H1 (cell line): ENCODE measurements at places on chromosomes 1 and 21. TPM values are rescaled to one million over a fixed set of nuclear protein-coding genes. Genes with fewer than 3 reads are reported as not detected.

DNA sequence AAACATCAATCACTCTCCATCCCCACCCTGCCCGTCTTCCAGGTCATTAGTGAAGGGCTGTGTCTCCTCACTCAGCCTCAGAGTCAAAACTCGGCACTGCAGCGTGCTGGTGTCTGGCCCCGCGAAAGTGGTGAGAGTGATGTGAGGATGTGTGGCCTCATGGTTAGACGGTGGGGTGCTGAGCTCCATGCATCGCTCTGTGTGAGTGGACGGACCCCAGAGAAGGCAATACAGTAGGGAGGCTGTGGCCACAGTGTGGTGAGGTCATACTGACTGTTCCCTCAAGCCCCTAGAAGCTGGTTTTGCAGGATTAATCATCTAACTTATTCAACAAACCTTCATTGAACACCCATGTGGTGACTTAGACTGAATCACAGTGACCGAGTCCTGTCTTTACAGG lies 329.9 kb upstream of the AJAP1 start:
- no peak overlapping the region for H3K27ac ChIP-seq
- H3K36me3 ChIP-seq: no peaks in the 10 kb centered on the region
- no peaks in the 10 kb centered on the region for H3K4me1 ChIP-seq
- no peaks in the 10 kb centered on the region for H3K27me3 ChIP-seq
- H3K4me3 ChIP-seq: no peak overlapping the region

DNA sequence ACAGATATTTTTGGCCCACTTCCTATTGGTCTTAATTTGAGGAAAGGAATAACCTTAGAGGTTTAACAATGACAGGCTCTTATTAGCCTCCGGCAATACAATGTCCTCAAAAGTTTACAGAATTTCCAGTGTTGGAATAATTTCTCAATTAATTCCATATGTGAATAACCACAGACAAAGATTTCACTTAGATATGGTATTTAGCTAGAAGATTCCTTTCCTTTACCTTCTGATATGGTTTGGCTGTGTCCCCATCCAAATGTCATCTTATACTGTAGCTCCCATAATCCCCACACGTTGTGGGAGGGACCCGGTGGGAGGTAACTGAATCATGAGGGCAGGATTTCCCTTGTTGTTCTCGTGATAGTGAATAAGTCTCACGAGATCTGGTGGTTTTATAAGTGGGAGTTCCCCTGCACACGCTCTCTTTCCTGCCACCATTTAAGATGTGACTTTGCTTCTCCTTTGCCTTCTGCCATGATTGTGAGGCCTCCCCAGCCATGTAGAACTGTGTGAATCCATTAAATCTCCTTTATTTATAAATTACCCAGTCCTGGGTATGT lies 54.9 kb upstream of the RGS7 start:
- DNase-seq: no peak
- H3K27me3 ChIP-seq: no peaks in the 10 kb centered on the region
- H3K27ac ChIP-seq: no peak overlapping the region
- no peak overlapping the region for H3K4me3 ChIP-seq
- no peaks in the 10 kb centered on the region for H3K36me3 ChIP-seq
- peaks cover 4% of the 10 kb centered on the region for H3K4me1 ChIP-seq

GRCh38 chr1:188027613-188028012 lies 1198.9 kb downstream of the PLA2G4A start:
- no peak overlapping the region for H3K27ac ChIP-seq
- H3K4me1 ChIP-seq: no peaks in the 10 kb centered on the region
- no peak for DNase-seq
- H3K36me3 ChIP-seq: no peaks in the 10 kb centered on the region
- no peaks in the 10 kb centered on the region for H3K27me3 ChIP-seq

DNA sequence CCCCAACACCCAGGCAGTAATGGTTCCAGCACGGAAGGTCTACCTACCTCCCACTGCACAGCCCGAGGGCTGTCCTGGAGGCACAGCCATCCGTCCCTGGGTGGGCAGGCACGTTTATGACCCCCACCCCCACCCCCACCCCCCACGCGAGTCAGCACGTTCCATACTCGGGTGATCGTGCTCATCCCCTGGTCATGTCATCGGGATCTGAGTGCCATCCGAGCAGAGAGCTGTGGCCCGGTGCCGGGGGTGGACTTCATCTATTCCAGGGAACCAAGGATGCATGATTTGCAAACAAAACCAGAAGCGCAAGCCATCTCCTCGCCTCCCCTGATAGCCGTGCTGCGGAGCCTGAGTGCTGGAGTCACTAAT lies 1.1 kb downstream of the TSPEAR start:
- H3K36me3 ChIP-seq: no peaks in the 10 kb centered on the region
- peaks cover 61% of the 10 kb centered on the region for H3K27me3 ChIP-seq
- DNase-seq: no peak
- peaks cover 39% of the 10 kb centered on the region for H3K4me1 ChIP-seq
- peak overlapping the region; percentile 29; the same call in 1 of the 2 replicates for H3K4me3 ChIP-seq

- no peak overlapping the region for H3K27ac ChIP-seq
- no peak overlapping the region for H3K4me3 ChIP-seq
- no peaks in the 10 kb centered on the region for H3K4me1 ChIP-seq
- no peak for DNase-seq
- H3K36me3 ChIP-seq: peaks cover 11% of the 10 kb centered on the region
These were observed 52.7 kb downstream of the ZBTB17 start for GRCh38 chr1:15923241-15923640.

GRCh38 chr21:38766987-38767722 lies 38.6 kb upstream of the ETS2 start:
- H3K36me3 ChIP-seq: no peaks in the 10 kb centered on the region
- H3K4me1 ChIP-seq: no peaks in the 10 kb centered on the region; the same call in 1 of the 2 replicates
- no peak overlapping the region for H3K4me3 ChIP-seq

DNA sequence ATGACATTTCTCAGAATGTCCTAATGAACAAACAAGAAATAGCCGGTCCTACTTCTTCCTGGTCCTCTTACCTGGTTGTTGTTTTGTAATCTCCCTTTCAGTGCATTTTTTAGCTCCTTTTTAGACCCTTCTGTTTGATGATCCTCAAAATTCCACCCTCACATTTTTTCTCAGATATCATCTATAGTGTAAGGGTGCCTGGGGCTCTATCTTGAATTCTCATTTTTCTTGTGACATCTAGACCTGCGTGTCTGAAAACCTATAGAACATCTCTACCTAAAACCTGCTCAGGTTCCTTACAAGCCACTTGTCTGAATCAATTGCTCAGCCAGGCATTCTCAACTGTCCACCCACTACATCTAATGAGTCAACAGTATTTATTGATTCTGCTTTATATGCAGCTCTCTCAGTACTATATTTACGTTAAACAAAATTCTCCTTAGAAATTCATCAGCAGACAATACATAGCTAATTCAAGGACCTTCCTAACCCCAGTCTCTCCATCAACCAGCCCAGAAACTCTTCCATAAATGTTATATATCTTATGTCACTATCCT lies 36.5 kb upstream of the USH2A start:
- no peaks in the 10 kb centered on the region for H3K27me3 ChIP-seq
- H3K27ac ChIP-seq: no peak overlapping the region
- H3K4me3 ChIP-seq: no peak overlapping the region
- no peak for DNase-seq
- H3K36me3 ChIP-seq: no peaks in the 10 kb centered on the region

DNA sequence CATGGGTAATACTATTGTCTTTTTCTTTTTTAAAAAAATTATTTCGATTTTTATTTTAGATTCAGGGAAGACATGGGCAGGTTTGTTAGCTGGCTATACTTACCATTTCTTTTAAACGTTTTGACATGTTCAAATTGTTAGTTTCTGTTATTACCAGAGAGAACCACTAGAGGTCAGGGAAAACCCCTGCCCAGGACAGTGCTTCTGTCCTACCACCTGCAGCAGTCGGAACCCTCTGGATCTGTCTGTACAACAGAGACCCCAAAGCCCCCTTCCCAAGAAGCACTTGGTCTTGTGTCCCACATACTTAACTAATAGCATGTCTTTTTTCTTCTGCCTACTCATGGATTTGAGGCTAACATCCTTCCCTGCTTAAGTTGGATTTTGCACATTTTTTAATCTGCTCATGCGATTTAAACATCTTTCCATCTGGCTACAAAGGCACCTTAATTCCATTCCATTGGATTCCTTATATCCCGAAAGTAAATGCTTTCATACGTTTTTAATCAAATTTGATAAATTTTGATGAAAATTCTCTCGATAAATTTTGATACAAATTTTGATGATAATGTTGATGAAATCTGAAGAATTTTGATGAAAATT lies 10.0 kb upstream of the C1orf115 start:
- no peak overlapping the region for H3K4me3 ChIP-seq
- no peaks in the 10 kb centered on the region for H3K36me3 ChIP-seq
- no peaks in the 10 kb centered on the region for H3K27me3 ChIP-seq
- no peak for DNase-seq
- no peak overlapping the region for H3K27ac ChIP-seq

The TMEM125 gene
- 24.6 and 26.5 TPM in 2 replicates for total RNA-seq

The SLC30A10 gene
- 0.15 and 0.61 TPM in 2 replicates for total RNA-seq

- DNase-seq: no peak
- H3K4me3 ChIP-seq: no peak overlapping the region
- no peaks in the 10 kb centered on the region for H3K36me3 ChIP-seq
- no peaks in the 10 kb centered on the region for H3K27me3 ChIP-seq
- H3K4me1 ChIP-seq: no peaks in the 10 kb centered on the region
These were observed 81.2 kb upstream of the KCND3 start for GRCh38 chr1:112070677-112071076.

DNA sequence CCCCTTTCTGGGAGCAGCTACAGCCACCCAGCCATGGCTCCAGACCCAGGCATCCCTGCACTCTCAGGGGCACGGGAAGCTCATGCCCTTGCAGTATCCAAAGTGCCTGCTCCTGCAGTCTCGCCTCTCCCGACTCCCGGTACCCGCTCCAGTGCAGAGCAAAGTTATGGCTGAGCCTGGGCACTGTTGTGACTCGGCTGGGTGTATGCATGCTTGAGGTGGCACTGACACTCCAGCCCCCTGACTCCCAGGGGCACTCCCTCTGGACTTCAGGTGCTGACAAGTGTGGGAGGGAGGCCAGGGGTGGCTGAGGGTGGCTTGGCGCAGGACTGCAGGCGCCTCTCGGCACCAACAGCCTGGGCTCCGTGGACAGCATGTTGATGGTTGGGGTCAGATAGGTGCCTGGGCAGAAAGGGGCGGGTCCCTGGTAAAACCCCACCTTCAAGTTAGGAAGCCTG lies 580.1 kb upstream of the ADGRL2 start:
- DNase-seq: no peak
- no peaks in the 10 kb centered on the region for H3K36me3 ChIP-seq
- no peaks in the 10 kb centered on the region; the same call in 1 of the 2 replicates for H3K27me3 ChIP-seq
- no peak overlapping the region for H3K4me3 ChIP-seq
- no peaks in the 10 kb centered on the region for H3K4me1 ChIP-seq
- H3K27ac ChIP-seq: no peak overlapping the region

The LIN28A gene
- total RNA-seq: 1,467 and 1,486 TPM in 2 replicates

- no peaks in the 10 kb centered on the region for H3K36me3 ChIP-seq
- no peak overlapping the region for H3K4me3 ChIP-seq
- DNase-seq: no peak
These were observed 39.6 kb upstream of the ARHGAP29 start for GRCh38 chr1:94276988-94277434.

DNA sequence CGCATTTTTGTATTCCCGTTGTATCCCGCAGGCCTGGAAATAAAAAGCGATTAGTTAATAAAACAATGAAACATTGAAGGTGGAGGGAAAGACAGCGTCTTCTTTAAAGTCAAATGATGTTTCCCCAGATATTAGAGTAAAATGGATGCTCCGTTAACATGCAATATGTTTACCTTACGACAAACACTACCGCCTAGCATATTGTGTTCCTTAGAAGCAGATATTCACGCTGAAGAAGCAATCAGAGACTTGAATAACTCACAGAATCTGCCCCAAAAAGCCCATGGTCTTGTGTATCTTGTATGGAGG lies 583 bp upstream of the B4GALT3 start:
- H3K4me3 ChIP-seq: peak overlapping the region; percentile 82
- peaks cover 25% of the 10 kb centered on the region for H3K36me3 ChIP-seq
- DNase-seq: no peak
- no peak overlapping the region for H3K27ac ChIP-seq
- H3K27me3 ChIP-seq: no peaks in the 10 kb centered on the region

DNA sequence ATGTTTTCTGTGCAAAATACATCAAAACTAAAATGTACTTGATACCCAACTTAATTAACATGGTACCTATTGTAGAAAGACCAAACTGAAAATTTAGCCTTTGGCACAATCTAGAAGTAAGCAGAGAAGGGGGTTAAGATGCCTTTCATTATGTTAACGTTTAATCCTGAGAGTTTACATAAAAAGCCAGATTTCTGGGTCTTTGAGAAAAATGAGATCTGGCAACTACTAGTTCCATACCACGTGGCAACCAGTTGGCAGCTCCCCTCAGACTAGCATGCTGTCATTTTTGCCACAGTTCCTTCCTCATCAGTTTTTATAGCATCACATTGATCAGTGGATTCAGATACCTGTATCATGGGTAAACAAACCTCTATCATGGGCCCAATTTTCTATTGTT lies 1.5 kb downstream of the RO60 start:
- H3K27ac ChIP-seq: no peak overlapping the region
- no peak for DNase-seq
- no peaks in the 10 kb centered on the region for H3K27me3 ChIP-seq
- peak overlapping the region; percentile 94; the same call in 1 of the 2 replicates for H3K4me3 ChIP-seq
- peaks cover 5% of the 10 kb centered on the region for H3K4me1 ChIP-seq
- no peaks in the 10 kb centered on the region for H3K36me3 ChIP-seq

DNA sequence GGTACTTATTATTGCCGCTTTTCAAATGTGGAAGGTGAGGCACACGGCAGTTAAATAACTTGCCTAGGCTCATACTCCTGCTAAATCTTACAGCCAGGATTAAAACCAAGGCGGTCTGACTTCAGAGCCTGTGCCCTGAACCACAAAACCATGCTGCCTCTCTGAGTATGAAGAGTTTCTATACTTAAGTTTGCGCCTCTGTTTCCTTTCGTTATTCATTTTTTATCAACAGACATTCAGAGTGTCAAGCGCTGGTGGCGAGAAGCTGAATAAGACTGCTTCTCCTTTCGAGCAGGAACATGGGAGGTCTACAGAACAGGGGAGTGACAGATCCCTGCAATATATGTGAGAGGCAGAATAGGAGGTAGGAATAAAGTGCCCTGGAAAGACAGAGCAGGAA lies 96.0 kb upstream of the DUSP10 start:
- no peak overlapping the region for H3K27ac ChIP-seq
- no peak overlapping the region for H3K4me3 ChIP-seq
- no peaks in the 10 kb centered on the region for H3K27me3 ChIP-seq
- H3K4me1 ChIP-seq: peaks cover 5% of the 10 kb centered on the region
- no peaks in the 10 kb centered on the region for H3K36me3 ChIP-seq
- no peak for DNase-seq
